ENCODE measurements at places on chromosomes 1 and 21.
A peak's percentile ranks its signal among the peaks of the same experiment; 100 is the strongest.

DNA sequence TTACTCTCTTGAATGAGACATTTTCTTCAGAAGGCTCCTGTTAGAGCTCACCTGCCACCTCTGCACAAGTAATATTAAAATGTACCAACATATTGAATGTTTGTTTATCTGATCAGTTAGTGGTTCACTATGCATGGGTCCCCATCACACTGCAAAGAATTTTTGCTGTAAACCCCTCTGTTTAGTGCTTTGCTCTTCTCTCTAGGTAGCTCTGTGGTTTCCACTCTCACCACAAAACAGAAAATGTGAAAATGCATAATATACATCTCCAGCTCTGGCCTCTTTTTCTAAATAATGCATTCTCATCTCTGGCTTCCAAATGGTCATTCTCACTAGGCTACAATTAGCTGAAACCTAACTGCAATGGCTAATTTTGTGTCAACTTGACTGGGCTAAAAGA, 176.7 kb downstream of the TRIM33 start:
- DNase-seq, result no peak

- DNase-seq, result no peak
Measured at GRCh38 chr1:91783423-91784170, 102.4 kb downstream of the TGFBR3 start.

DNA sequence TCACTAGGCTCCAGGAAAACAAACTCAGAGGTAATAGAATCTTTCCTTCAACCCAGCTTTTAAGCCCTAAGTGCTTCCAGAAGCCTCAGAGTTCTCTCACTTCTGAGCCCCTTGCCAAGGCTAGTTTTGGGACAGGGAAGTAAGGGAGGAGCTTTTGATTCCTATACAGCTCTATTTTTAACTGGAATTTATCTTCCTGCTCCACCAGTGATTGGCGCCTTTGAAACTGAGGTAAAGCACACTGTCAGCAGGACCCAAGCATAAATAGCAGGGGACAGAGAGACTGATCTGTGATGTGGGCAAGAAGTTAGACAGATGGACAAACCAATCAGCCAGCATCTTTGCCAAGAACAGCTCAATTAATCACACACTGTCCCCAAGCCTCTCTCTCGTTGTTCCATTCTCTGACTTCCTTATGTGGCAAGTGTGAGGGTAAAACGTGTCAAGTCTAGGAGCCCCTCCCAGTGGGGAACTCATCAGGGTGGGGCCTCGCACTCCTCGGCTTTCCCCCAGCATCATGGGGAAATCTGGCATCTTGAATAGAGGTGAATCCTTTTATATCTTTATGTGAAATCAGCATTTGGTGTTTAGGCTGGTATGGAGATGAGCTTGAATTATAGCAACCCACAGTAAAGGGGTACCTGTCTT, 40.2 kb upstream of the MPZL1 start:
- DNase-seq, result no peak

DNA sequence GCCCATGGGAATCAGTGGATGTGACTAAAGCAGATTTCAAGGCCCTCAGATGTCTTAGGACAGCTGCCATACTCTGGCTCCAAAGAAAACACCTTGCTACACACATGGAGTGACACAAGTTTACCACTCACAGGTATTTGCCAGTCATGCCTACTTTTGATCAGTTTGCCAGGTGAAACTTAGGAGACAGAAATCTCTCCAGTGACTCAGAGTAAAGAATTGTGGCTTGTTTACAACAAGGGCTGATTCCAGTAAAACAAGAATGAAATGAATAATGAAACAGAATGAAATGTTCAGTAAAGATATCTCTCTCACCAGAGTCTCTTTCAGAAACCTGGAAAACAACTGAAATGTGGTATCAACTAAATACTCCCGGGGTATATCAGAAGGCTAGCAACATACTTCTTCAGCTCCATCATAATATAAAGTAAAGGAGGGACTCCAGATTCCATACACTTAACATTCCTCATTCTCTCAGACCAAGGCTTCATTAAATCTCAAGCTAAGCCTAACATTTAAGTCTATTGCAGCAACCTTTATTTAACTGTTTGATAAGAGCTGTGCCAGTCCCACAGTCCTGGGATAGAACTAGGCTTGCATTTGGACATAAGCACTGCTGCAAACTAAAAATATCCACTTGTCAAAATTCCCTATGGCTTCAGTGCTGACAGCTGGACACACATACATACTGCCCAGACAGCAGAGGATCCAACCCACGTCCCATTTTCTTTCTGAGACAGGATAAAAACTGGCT, 143.3 kb downstream of the SIPA1L2 start:
- peak; percentile 74 for DNase-seq

DNA sequence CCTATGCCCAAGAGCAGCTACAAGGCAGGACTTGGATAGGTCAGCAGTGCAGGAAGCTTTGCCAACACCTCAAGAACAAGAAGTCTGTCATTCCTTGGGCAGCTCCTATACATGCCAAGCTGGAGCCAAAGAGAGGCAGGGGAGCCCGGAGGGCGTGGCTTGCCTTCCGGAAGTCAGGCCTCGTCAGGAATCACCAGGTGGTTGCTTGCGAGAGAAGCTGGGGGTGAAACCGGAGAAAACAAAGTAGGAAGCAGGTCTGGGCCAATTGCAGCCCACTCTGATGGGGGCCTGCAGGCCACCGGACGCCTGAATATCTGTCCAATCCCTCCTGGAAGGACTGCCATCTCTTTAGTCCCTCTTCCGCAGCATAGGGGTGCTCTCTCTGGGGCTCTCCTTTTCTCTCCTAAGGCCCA, 794 bp upstream of the FAM76A start:
- peak; percentile 22 for DNase-seq

GRCh38 chr1:239655023-239655422, 268.7 kb downstream of the CHRM3 start:
- DNase-seq, result no peak

- DNase-seq, result no peak
Measured at GRCh38 chr1:160952129-160952510, 2.5 kb downstream of the ITLN2 start.

- no peak for DNase-seq
Measured at GRCh38 chr1:9192578-9193232, 41.9 kb upstream of the H6PD start.

DNA sequence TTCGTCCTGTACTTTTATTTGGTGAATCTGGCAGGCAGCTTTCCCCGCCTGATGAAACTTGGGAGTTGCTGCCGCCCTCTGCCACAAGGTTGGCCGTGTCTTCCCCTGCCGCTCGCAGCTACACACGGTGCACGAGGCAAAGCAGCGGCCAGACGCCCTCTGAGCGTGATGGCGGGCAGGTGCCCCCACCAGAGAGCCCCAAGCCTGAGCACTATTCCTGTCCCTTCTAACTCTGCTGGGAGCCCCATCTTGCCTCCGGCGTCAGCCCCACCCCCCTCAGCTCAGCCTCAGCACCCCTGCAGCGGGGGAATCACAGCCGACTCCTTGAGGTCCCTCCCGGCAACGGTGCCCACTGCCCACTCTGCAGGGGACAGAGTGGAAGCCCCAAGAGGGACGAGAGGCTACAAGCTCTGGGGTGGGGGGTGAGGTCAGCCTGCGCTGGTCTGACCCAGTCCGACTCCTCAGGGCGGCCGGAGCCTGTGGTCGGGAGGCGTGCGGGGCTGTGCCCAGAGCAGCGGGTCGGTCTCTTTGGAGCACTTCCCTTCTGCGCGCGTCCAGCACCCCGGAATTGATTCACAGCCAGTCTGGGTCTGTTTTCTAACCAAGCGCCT, 41.3 kb downstream of the RIPK4 start:
- no peak for DNase-seq

- DNase-seq, result peak; percentile 75
Measured at GRCh38 chr1:30955448-30956015, 47.0 kb upstream of the SDC3 start.

DNA sequence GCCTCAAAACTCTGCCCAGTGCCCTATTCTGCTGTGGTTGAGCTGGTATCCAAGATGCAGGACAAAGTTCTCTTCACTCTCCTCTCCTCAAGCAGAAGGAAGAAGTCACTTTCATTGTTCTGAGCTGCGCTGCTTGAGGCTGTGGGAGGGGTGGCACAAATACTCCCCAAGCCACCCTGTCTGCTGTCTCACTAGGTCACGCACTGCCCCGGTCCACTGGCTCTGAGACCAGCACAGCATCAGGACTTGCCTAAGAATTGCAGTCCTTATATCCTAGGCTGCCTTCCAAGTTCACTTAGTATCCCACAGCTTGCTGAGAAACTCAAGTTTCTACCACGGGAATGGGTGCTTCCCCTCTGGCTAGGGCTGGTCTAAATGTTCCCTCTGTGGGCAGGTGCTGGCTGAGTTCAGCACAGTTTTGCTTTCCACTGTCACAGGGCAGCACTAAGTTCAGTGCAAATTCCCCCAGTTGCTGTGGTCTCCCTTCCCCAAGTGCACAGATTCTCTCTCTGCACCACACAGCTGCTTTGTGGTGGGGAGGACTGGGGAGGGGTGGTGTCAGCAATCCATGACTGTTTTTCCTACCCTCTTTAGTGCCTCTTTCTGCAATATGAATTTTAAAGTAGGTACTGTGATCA, 32.4 kb downstream of the SLC9C2 start:
- no peak for DNase-seq

DNA sequence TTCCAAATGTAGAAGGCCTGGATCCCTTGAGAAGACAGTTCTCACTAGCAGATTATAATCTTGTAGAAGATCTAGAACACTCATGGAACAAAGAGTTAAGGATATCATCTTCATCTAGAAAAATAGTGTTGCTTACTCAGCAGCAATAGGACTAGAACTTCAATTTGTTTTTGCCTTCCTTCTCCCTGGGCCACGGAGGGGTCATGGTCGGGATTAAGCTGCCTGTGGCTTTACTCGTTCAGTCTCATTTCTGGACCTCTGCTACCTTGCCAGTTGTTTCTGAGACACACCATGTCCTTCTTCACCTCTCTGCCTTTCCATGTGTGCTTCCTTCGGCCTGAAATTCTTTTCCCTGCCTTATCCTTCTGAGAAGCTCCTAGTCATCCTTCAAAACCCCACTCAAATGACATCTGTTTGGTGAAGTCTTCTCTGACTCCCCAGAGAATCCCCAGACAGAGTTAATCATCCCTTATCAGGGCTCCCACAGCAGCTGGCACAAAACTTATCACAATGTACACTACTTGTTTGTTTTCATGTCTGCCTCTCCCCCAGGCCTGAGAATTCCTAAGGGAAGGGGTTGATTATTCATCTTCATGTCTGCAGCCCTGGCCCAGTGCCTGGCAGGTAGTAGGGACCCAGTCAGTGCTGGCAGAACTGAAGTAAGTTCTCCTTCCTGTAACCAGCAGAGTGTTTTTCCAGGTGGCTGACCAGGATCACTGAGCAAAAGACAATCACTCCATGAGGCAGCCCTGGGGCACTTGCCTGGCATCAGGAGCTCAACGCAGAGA, 15.5 kb upstream of the SNX27 start:
- peak; percentile 94 for DNase-seq

DNA sequence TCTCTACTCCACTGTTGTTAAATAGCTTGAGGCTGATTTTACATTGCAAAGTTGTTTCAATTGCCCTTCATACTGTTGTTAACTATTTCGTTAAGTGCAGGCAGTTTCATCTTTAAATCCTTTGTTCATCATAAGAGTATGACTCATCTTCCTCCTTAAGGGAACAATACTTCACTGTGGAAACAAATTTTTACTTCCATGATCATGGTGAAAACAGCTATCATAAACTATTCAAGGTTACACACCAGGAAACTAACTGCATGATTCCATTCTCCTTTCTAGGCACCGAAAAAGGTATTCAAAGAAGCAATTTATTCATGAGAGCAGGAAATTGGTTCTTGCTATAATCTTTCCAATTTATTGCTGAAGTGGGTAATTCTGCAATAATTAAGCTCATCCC, 593.2 kb downstream of the LRRIQ3 start:
- no peak for DNase-seq

DNA sequence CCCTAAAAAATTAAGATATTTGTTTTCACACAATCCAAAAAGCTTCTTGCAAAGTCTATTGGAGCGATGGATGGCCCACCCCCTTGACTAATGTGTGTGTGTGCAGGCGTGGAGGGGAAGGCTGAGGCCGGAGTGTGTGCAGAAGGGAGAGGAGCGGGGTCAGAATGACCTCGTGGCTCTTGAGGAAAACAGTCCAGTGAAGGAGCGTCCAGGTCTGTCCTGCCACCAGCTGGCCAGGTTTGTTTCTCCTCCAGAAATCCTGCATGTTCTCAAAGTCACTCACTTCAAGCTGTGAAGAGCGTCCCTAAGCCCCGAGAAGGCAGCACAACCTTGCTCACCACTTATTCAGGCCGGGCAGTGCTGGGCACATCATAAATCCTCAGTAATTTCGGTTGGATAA, 69.5 kb upstream of the SSX2IP start:
- DNase-seq, result no peak

DNA sequence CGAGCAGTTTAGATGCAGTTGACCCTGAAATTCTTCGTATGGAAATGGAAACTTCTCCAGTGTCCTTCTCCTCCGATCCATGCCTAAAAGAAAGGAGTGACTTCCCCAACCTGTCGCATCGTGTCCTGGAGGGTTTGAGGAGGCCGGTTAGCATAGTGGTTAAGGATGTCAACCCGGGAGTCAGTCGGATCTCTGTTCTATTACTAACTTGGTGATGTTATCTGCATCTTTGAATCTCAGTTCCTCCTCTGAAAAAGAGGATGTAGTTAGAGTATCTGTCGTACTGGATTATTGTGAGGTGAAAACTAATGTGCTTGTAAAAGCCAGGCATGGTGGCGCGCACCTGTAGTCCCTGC, 684 bp downstream of the ZBTB8B start:
- DNase-seq, result no peak

GRCh38 chr1:158901623-158902022, 29.7 kb upstream of the PYHIN1 start:
- DNase-seq, result no peak

DNA sequence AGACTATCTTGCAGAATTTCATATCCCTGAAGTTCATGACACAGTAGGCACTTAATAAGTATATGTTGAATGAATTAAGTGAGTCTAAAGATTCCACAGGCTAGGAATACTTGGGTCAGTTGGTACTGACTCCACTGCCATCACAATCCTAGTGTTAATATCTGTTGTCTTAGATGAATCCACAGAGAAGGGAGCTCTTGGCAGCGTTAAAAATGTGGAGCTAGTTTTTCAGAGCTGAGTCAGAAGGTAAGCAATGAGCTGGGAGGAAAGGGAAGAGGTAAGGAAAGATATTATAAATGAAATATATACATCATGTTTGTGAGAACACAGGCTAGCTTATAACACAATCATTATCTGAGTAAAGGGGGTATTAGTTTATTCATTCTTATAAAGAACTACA, 21.8 kb upstream of the GORAB start:
- DNase-seq, result no peak

GRCh38 chr1:151401125-151401788, 1.9 kb downstream of the PSMB4 start:
- DNase-seq, result no peak

GRCh38 chr21:44456214-44456914, 1.1 kb downstream of the LRRC3 start:
- DNase-seq, result no peak

- no peak for DNase-seq
Measured at GRCh38 chr1:85322655-85323054, 46.2 kb upstream of the BCL10 start.

- DNase-seq, result no peak
Measured at GRCh38 chr1:6352138-6352563, 41.4 kb downstream of the ACOT7 start.

Measured in amniotic epithelial cell (primary cell).